ENCODE measurements at places on chromosomes 1 and 21.
A peak's percentile ranks its signal among the peaks of the same experiment; 100 is the strongest.

DNA sequence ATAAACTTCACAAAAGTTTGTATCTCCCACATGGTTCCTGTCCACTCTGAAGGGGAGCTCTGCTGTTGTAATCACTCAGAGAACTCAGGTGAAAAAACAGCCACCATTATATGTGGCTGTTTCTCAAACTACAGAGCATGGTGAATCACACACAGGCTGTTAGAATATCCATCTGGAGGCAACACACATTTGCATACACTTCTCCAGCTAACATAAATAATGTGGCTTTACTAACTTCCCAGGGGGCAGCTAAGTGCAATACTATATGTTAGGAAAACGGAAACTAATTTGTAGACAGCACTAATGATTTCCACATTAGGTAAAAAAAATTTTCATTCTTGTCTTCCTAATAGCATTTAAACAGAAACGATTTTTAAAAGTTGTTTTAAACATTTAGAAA is 49.3 kb downstream of the PTGFR start:
- DNase-seq, result no peak

GRCh38 chr1:247291161-247291560 is 35.3 kb downstream of the VN1R5 start:
- no peak for DNase-seq

DNA sequence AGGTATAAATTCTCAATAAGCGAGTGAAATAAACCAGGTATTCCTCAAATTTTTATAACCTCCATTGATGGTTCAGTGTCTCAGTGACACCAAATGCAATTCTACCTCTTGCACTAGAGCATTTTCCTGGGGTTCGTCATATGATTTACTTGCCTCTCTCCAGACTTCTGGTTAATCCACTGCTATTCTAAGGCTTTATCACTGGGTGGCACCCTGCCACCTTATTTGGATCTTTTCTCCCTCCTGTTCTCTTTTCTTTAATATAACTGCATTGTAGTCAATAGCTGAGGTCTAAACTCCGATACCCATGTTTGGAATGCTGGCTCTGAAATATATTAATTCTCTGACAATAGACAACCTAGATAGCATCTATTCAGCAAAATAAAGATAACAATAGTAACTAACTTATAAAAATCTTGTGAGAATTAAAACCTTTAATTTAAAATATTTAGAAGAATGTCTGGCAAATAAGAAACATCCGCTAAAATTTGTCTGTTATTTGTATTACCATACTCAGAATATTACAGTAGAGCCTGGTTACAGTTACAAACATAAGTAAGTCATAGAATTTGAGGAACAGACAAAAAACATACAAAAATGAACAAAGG is 436.4 kb downstream of the PLA2G4A start:
- peak; percentile 72 for DNase-seq

GRCh38 chr1:155978973-155979429 is 654 bp upstream of the ARHGEF2 start:
- no peak for DNase-seq

- peak; percentile 52 for DNase-seq
These were observed 142.5 kb downstream of the DHRS3 start for GRCh38 chr1:12475530-12475934.
